Calu3 (cell line): ENCODE measurements at places on chromosomes 6 and 20. TPM values are rescaled to one million over a fixed set of nuclear protein-coding genes. Genes with fewer than 3 reads are reported as not detected.

DNA sequence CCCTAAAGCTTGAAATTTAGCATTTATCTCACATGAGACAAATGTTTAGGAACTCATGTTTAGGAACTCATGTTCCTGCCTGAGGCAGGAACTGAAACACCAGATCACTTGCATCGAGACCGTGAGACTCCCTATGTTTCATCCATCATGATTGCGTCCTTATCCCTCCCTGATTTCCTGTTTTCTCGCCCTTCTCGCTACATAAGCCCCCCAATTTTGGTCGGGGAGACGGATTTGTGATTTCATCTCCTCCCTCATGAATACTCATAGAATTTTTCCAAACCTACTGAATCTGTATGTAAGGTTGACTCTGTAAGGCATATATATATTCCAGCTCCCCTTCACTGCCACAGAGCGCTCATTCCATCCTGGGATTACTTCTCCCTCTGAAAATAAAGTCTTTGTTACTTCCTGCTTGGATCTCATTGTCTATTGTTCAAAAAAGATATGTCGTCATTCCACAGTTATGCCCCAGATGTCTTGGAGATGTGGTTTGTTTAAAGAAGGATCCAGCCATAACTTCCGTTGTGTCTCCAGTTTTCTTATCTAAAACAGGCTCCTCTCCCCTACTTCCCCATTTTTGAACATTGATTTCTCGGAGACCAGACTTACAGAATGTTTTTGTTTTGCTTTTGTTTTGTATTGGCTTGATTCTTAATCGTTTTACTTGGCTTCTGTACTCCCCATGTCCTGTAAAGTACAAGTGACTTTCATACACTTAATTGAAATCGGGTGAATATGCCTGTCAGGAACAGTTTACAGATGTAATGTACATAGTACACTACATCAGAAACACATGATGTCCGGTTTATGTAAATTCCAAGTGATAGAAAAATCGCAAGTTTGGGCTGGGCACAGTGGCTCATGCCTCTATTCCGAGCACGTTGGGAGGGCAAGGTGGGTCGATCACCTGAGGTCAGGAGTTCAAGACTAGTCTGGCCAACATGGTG lies 118.7 kb downstream of the HFE start:
- H3K36me3 ChIP-seq = peaks cover 8% of the 10 kb centered on the region
- no peak overlapping the region for H3K4me3 ChIP-seq
- DNase-seq = peak; percentile 52

DNA sequence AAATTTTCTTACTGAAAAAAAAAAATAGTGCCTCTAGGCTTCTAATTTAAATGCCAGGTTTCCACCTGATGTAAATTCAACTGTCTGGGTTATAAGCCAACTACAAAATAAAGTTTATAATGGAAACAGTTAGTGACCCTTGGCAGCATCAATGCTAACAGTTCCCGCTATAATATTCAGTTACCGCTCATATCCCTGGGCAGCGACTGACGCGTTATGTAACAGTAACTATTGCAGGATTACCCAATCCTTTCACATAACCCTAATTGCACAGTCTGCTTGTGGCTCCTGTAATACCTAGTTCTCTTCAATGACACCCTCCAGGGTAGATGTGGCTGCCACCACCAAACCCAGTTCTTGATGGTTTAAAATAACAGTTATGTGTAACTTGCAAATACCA lies 208.6 kb downstream of the MOXD1 start:
- DNase-seq = no peak
- no peaks in the 10 kb centered on the region for H3K36me3 ChIP-seq
- H3K27ac ChIP-seq = no peak overlapping the region
- H3K27me3 ChIP-seq = no peaks in the 10 kb centered on the region
- peaks cover 27% of the 10 kb centered on the region for H3K4me1 ChIP-seq

DNA sequence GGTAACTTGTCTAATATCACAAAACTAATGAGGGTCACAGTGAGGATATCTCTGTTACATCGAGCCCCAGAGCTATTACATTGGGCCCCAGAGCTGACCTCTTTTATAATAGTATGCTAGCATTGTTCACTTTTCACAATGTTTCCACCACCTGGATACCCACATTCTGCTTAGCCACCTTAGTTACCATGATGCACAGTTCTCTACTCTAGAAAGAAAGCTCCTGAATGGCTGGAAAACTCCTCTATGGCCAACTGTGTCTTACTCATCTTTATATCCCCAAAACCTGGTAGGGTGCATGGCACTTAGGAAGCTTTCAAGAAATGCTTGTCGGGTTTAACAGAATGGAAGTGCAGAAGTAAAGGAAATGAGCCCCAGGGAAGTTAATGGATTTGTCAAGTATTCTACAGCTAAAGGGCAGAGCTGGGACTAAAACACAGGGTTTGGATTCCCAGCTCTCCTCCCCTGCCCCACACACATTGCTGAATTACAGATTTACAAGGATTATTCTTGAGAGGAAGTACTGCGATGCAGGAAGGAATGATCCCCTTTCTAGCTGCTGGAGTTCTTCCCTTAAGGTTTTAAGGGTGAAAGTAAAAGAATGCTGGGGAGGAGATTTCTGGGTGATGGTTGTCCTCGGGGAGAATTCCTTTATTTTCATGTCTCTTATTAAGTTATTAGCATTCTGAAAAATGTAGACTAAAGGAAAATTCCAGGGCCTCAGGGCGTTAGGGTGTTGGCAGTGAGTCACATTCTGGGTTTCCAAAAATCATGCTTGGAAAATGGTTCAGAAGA lies 16.1 kb upstream of the HINT3 start:
- peaks cover under 1% of the 10 kb centered on the region for H3K36me3 ChIP-seq
- H3K27me3 ChIP-seq = no peaks in the 10 kb centered on the region

- H3K27me3 ChIP-seq = no peaks in the 10 kb centered on the region
- no peak for DNase-seq
- H3K4me1 ChIP-seq = no peaks in the 10 kb centered on the region
- H3K27ac ChIP-seq = no peak overlapping the region
- no peaks in the 10 kb centered on the region for H3K36me3 ChIP-seq
These were observed 134.1 kb upstream of the SALL4 start for GRCh38 chr20:51936377-51936776.

DNA sequence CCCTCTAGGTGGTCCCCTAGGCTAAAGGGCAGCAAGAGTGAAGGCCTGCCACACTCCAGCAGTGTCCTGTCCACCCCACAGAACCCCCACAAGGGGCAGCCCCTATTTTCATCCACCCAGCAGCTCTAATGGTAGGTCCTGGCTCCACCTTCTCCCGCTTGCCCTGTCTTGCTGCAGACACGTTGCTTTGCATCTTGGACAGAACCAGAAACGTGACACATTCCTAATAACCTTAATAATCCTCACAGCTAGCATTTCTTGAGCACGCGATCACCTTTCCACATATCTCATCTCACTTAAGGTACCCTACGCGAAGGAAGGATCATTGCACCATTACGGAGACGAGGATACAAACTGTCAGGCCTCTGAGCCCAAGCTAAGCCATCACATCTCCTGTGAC lies 11.7 kb upstream of the SLC22A23 start:
- H3K4me3 ChIP-seq = no peak overlapping the region
- no peaks in the 10 kb centered on the region for H3K4me1 ChIP-seq
- H3K27ac ChIP-seq = no peak overlapping the region
- no peaks in the 10 kb centered on the region for H3K36me3 ChIP-seq

DNA sequence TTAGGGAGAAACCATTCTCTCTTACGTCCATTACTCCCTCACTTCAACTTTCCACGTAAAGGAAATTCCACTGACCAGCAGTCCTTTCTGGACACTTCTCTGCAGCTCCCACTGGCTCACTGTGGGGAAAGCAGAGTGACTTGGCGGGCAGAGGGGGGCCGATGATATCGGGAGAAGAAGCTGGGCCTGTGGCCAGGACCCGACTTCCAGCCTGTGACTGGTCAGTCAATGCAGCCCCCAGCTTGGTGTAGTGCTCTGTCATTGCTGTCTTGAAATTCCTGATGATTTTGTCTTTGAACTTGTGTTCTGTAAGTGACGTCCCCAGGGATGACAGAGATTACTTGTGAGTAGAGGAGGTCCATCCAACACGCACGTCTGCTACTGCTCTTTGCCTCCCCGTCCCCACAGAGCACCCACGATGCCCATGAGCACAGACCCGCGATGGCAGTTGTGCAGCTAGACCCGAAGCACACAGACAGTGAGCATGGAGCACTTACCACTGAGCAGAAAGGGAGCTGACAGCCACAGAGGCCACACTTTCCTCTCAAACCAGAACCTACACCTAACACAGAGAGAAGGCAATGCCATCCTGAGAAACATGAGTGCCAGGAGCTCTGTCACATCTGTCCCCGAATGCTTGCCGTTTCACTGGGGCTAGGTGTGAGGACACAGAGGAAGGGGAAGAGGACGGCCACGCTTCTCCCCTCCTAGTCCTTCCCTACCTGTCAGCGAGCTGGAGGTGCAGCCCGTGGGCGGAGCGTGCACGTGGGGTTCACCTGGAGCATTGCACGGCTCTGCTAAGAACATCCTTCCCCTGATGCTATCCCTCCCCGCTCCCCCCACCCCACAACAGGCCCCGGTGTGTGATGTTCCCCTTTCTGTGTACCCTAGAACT lies 25.7 kb downstream of the DACT2 start:
- H3K4me1 ChIP-seq = no peaks in the 10 kb centered on the region
- H3K36me3 ChIP-seq = no peaks in the 10 kb centered on the region
- no peak for DNase-seq
- no peak overlapping the region for H3K4me3 ChIP-seq
- H3K27me3 ChIP-seq = peaks cover 55% of the 10 kb centered on the region
- H3K27ac ChIP-seq = no peak overlapping the region

DNA sequence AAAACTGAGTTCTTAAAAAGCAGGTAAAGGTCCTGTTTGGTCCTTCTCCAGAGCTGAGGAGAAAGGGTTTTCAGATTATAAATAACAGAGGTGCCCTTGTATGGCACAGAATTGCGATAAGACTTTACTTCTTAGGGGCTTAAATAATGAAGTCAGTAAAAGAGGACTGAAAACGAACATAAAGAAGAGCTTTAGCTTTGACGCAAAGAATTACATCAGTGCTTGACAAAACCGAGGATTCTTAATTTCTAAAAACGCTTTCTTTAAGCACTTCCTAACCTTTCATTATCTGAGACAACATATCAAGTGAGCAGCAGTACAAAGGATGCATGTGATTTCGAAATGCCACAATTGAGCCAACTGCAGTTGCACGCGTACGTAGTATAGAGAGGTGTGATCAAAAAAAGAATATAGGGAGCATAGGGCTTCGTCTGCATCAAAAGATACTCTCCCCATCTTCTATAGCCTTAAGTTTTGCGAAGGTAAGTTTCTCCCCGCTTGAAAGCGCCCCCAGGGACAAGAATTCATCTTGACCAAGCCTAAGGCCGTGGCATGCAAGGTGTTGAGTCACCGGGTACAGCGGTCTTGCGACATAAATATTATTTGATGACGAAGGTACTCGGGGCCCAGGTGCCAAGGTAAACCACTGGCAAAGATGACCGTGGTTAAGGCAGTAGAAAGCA lies 778 bp upstream of the LOC128125822 start:
- no peaks in the 10 kb centered on the region for H3K27me3 ChIP-seq
- peak overlapping the region; percentile 88 for H3K4me3 ChIP-seq
- peaks cover 45% of the 10 kb centered on the region for H3K36me3 ChIP-seq
- peaks cover 14% of the 10 kb centered on the region for H3K4me1 ChIP-seq
- H3K27ac ChIP-seq = peak overlapping the region; percentile 95

DNA sequence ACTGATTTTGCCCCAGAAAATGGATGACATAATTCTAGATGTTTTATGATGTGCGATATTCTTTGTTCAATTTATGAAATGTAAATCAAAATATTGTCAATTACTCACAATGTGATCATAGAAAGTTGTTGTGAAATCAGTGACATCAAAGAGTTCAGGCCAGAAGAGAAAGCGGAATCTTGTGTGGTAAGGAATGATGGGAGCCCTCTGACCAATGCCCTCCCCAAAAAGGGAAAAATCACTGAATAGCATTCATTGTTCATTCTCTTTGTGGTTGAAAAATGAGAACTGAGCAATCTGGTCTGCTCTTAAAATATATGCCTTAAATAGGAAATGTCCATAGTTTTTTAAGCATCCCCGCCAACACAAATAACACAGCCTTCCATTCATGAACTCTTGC lies 247.1 kb upstream of the GRIK2 start:
- H3K27me3 ChIP-seq = no peaks in the 10 kb centered on the region
- no peaks in the 10 kb centered on the region for H3K36me3 ChIP-seq
- no peaks in the 10 kb centered on the region for H3K4me1 ChIP-seq
- no peak overlapping the region for H3K4me3 ChIP-seq
- no peak overlapping the region for H3K27ac ChIP-seq
- DNase-seq = no peak

The PDE7B gene
- 0.09 and 0.20 TPM in 2 replicates for total RNA-seq
